ENCODE measurements at places on chromosomes 5 and 9.

DNA sequence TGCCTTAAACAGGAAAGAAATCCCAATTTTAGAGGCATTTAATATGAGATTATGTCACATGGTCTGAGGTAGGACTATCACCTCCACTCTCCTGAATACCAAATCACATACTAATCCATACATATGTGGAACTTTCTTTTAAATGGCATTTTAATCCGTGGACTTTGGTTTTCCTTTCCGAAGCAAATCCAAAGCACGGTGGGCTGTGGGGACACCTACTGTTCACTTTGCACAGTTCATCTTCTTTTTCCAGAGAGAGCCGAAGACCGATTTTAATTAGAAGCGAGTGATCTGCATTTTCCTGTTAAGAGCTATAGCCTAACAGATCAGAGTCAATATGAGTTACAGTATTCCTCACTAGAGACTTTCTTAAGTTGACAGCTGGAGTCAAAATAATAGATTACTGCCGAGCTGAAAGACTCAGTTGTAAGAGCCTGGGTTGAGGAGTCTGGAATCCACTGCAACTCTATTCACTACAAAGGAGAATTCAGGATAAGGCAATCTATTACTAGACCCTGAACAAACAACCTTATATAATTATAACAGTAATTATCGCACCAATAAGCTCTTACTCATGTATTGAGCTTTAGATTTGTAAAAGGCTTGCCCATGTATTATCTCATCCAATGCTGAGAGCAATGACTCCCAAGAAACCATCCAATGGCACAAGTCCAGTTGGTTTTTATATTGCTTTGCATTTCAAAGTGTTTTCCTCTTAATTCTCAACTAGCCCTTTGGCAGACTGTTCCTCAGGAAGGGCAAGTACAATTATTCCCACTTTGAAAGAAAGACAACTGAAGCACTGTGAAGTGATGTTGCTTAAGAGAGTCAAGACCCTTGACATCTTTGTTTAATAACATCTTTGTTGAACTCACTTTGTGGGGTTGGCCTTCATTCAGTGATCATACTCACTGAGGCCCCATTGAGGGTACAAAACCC, 144.7 kb downstream of the TRPM6 start:
- DNase-seq = no peak

- DNase-seq = no peak
These were observed 719.2 kb upstream of the CTNND2 start for GRCh38 chr5:12623408-12623807.

- no peak for DNase-seq
These were observed 100.0 kb downstream of the SEMA5A start for GRCh38 chr5:9445826-9446388.

- DNase-seq = no peak
These were observed 28.2 kb downstream of the CARD6 start for GRCh38 chr5:40869384-40869783.

- DNase-seq = no peak
These were observed 32.2 kb upstream of the ROPN1L start for GRCh38 chr5:10409504-10409903.

GRCh38 chr5:132661231-132662003, 3.4 kb downstream of the IL13 start:
- no peak for DNase-seq

GRCh38 chr9:99515895-99516656, 294.0 kb downstream of the SEC61B start:
- DNase-seq = no peak

DNA sequence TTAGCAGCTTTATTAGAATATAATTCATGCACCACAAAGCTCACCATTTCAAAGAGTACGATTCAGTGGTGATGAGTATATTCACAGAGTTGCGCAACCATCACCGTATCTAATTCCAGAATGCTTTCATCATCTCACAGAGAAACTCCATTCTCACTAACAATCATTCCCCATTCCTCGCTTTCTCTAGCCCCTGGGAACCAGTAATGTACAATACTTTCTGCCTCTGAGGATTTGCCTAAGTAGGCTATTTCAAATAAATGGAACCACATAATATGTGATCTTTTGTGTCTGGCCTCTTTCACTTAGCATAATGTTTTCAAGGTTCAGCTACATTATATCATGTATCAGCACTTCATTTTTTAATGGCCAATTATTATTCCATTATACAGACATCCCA, 145.1 kb upstream of the ADAMTS16 start:
- DNase-seq = no peak

GRCh38 chr9:86452201-86452828, 98.1 kb upstream of the TUT7 start:
- no peak for DNase-seq

DNA sequence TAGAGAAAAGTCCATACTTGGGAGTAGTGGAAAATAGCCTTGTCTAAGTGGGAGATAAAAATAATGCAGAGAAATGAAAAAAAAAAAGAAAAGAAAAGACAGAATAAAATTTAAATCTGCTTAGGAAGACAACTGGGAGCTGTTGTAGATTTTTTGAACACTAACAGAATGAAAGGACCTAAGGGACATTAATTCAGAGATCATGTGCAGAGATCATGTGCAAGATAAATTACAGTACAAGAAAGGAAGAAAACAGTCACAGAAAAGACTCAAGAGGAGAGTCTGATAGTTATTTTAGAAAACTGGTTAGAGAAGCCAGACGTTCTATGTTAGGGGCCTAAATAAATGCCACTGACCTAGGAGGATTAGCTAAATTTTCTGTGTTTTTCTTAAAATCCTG, 1226.8 kb upstream of the NUDT12 start:
- no peak for DNase-seq

- no peak for DNase-seq
These were observed 8.2 kb downstream of the CTSL start for GRCh38 chr9:87734106-87734505.

DNA sequence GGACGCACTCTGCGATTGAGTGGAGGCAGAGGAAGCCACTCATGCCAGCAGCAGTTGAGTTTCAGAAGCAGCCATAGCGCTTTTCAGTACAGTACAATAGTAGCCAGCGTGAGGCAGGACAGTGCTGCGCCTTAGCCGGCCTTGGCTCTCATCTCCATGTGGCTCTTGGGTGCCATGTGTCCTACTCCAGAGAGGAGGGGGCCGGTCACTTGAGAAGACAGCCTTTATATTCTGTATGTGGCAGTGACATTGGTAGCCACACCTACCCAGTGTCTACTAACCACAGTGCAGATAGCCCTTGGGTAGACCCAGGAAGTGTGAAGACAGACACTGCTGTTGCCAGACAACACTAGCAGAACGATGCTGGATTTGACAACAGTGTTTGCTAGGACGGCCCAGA, 42.3 kb downstream of the FAM78A start:
- no peak for DNase-seq

DNA sequence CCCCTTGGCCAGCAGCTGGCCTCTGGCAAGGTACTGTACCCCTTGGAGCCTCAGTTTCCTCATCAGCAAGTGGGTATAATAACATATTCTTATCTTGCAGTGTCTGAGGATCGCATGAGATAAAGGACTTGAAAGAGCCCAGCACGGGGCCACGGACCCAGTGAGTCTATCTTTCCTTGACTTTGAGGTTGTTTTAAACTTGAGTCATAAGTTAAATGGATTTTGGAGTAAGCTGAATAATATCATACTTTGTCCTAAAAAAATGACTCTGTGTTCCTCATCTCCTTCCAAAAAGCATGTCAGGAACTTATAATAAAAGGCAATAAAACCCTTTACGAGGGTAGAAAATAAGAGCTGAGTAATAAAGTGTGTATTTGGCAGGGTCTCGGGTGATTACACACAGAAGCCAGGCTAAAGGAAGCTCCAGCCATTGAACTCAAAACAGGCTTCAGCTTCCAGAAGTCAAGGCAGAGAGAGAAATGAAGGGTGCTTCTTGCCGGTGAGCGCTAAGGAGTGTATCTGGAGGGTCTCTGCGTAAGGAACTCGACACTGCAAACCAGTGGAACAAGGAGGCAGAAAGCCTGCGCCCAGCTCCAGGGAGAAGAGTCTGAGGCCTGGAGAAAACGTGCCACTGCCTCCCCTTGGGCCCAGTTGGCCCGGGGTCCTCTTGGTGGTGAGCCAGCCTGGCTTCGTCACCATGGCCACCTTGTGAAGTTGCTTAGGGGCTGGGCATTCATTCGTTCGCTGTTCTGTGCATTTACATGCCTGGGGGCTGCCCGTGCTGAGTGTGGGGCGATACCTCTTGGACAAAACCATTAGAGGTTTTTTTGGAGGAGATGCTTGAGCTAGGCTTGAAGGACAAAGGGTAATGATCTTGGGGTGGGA, 72.4 kb upstream of the PHYKPL start:
- no peak for DNase-seq

DNA sequence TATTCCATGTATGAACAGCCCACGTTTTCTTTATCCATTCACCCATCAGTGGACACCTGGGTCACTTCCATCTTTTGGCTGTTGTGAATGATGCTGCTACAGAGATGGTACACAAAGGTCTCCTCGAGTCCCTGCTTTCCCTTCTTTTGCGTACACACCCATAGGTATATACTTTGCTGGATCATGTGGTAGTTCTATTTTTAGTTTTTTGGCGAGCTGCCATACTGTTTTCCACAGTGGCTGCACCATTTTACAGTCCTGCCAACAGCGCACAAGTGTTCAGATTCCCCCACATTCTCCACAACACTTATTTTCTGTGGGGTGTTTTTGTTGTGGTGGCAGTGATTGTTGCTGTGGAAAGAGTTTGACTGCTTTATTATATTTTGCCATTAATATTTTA, 16.2 kb downstream of the RAPGEF1 start:
- DNase-seq = no peak

GRCh38 chr5:36662291-36662851, 56.0 kb downstream of the SLC1A3 start:
- DNase-seq = no peak

DNA sequence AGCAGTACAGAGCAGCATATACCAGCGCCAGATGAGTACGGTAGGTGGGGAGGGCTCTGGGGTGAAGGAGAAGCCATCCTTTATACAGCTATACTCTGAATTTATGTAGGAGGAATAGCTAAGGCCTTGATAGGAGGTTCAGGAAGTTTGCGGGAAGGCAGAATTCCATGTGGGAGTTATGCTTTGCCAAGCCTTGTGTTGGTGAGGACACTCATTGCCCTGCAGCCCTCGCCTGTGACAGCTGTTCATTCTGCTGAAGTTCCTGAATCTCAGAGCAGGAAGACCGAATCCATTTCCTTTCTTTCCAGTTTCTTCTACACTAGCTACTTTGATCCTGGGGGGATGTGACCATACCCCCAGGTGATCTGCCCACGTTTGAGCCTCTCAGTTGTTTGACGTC, 7.7 kb downstream of the MFAP3 start:
- no peak for DNase-seq

GRCh38 chr5:1540831-1541701, 17.3 kb upstream of the LPCAT1 start:
- DNase-seq = no peak

DNA sequence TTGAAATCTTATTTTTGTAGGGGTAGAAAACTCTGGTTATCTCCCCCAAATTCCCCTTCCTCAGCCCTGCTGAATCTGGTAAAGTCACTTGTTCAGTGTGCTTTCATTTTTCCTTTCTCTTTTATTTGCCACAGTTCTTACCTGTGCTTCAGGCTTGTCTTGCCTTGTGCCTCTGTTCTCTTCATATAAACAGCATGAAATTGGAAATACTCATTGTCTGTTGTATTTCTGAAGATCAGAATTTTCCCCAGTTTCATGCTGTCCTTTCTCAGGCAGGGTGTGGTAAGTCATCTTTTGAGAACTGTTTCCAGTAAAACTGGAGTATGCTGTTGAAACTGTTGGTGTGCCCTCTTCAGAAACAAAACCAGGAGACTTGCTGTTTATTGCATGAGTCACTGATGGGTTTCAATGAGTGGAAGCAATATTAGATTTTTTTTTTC, 7.0 kb downstream of the PAM start:
- no peak for DNase-seq

- no peak for DNase-seq
These were observed 186.4 kb downstream of the TRIM32 start for GRCh38 chr9:116873491-116873890.

DNA sequence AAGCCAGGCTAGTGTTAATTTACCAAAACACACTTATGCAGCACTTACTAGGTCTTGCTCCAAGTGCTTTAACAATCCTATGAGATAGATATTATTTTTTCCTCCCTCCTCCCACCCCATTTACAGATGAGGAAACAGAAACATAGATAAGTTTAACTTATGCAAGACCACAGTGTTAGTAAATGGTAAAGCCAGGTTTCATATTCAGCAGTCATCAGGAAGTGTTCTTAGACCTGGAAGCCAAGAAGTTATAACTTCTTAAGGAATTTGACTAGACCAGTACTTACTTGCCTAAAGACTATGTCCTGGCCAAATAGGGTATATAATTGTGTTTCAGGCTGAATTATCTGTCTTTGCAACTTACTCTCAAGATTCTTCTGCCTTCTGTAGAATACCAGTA, 15.9 kb downstream of the ABHD17B start:
- DNase-seq = no peak

DNA sequence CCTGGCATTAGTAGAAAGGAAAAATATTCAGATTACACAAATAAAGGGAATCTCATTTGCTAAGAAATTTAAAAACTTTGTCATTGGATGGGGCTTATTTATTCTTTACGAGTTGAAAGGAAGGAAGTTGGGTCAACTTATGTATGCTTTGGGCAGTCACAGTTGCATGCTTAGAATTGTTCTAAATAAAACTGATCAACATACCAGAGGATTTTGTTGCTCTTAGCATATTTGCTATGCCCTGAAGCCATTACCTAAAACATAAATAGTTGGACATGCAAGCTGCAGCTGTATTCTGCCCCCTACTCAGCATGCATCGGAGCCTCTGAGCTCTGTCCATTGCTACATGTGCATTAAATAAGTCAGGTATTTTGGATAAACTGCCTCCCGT, 172.7 kb upstream of the MEF2C start:
- DNase-seq = no peak

DNA sequence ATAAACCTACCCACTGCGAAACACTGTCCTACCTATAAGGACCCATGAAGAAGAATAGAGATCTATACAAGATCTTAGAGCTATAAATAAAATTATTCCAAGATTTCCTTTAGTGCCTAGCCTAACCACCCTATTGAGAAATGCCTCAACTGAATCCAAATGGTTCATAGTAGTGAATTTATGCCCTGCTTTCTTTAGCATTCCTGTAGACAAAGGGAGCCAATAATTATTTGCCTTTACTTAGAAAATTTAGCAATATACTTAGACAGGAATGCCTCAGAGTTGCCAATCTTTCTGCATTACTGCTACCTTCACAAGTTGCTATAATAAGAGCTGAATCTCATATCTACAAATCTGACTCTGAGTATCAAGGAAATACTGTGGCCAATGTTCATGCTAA, 62.6 kb downstream of the PUM3 start:
- no peak for DNase-seq

- DNase-seq = no peak
These were observed 149.8 kb upstream of the CDKN2B start for GRCh38 chr9:22158927-22159346.

- DNase-seq = no peak
These were observed 350.3 kb upstream of the RPS23 start for GRCh38 chr5:82628364-82628910.

All from stimulated activated CD8-positive, alpha-beta memory T cell treated with anti-CD3 and anti-CD28 coated beads, Interleukin-4, amount 100 ng/mL, for 1 hour (primary cell).